Activated naive CD4-positive, alpha-beta T cell treated with anti-CD3 and anti-CD28 coated beads for 36 hours (primary cell): ENCODE measurements at places on chromosomes 12 and 14.
A peak's percentile ranks its signal among the peaks of the same experiment; 100 is the strongest.

- no peak overlapping the region for H3K4me3 ChIP-seq
- DNase-seq, result no peak
- no peaks in the 10 kb centered on the region for H3K27me3 ChIP-seq
Measured at GRCh38 chr12:79367032-79367589, 323.7 kb downstream of the PAWR start.

DNA sequence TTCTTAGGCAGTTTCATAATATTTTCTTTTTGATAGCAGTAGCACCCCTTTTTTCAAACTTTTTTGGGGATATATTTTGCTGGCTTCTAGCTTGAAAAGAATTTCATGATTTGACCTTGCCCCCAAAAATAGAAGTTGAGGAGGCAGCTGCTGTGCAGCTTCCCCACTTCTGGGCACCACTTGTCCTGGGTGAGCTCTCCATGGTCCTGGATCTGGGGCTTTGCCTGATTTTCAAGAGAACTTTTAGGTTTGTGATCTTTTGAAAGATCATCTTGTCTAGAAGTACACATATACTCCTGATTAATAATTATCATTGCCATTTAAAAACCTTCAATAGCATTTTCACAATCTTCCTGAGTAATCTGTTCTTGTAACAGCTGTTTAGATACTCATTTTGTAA, 271.6 kb downstream of the NPAS3 start:
- H3K27me3 ChIP-seq, result no peaks in the 10 kb centered on the region
- H3K4me1 ChIP-seq, result no peaks in the 10 kb centered on the region
- H3K27ac ChIP-seq, result no peak overlapping the region
- no peak for DNase-seq
- no peaks in the 10 kb centered on the region for H3K36me3 ChIP-seq

DNA sequence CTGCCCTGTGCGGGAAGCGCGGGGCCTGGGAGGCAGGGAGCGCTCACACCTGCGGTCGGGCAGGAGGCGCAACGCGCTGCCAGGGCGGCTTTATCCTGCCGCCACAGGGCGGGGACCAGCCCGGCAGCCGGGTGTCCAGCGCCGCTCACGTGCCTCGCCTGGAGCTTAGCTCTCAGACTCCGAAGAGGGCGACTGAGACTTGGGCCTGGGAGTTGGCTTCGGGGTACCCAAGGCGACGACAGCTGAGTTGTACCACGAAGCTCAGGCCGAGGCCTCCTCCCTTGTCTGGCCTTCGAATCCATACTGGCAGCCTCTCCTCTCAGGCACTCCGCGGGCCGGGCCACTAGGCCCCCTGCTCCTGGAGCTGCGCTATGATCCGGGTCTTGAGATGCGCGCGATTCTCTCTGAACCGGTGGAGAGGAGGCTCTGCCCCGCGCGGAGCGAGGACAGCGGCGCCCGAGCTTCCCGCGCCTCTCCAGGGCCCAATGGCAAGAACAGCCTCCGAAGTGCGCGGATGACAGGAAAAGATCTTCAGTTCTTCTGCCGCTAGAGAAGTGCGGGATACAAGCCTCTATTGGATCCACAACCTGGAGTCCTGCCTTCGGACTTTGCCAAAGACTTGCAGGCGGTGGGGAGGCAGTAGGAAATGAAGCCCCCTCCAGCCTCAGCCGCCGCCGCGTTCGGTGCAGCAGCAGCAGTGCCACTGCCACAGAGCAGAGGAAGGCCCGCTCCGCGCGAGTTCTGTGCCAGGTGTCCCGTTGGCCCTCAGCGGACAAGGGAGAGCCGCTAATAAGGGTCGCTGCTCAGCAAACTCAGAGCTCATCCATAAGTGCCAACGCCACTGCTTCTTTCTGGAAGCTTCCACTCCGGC, 6.8 kb downstream of the SIX1 start:
- no peak for DNase-seq
- peaks cover 39% of the 10 kb centered on the region for H3K4me1 ChIP-seq
- no peak overlapping the region for H3K27ac ChIP-seq

DNA sequence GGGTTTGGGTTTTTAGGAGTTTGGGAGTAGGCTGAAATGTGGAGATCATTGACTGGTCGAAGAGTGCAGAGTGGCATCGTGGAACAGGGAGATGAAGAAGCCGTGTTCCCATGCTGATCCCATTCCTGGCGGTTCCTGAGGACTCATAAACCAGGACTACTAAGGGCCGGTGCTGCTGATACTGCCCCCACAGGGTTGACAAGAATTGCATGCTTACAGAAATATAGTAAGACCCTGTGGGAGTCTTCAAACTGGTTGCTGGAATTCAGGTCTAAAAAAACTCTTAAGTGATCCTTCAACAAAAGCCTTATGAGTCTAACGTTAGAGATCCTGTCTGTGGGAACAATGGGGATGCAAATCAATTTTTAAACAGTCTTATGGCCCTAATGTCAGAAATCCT, 64.0 kb upstream of the ARHGAP5 start:
- H3K36me3 ChIP-seq, result no peaks in the 10 kb centered on the region
- H3K27me3 ChIP-seq, result no peaks in the 10 kb centered on the region
- H3K4me1 ChIP-seq, result no peaks in the 10 kb centered on the region
- DNase-seq, result no peak

GRCh38 chr12:31120392-31121008, 46.8 kb downstream of the DDX11 start:
- no peak for DNase-seq
- no peaks in the 10 kb centered on the region for H3K36me3 ChIP-seq
- H3K4me3 ChIP-seq, result no peak overlapping the region

DNA sequence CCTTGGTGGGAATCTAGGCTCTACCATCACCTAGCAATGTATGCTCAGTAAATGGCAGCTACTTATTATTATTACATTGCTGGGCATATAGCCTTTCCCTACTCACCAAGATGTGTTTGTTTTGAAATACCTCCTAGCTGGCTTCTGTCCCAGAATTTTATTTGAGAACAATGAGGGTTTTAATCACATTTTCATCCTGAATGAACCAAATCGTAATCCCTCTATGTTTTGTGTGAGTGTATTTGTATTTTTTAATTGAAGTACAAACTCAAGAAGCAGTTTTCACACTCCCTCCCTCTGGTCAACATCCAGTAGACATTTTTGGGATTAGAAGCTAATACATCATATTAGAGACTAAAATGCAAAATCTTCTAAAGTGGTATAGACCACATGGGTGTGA, 7.6 kb downstream of the SLC7A8 start:
- no peak for DNase-seq
- no peak overlapping the region for H3K4me3 ChIP-seq
- H3K4me1 ChIP-seq, result peaks cover 26% of the 10 kb centered on the region

DNA sequence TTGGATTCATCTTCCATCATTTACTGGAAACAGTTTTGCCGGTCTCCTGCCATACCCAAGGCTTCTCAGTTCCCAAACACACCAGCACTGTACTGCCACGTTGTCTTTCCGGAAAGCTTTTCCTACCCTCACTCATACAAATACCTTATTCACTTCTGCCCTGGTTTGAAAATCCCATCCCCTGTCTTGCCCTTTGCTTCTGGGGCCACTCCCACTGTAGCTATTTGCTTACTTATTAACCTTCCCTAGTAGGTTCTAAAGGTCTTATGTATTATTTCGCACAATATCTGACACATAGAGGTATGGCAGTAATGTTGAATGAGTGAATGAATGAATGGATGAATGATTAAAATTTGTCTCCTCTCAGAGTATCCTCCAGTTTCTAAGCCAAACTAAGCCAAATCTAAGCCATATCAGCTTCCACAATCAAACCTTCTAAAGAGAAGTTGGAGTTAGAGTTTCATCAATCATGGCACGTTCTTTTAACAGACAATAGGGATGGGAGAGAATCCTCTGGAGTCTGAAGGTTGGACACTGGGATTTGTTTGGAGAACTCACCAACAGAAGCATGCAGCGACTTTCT, 18.6 kb downstream of the TSPAN8 start:
- no peaks in the 10 kb centered on the region for H3K36me3 ChIP-seq
- H3K27ac ChIP-seq, result no peak overlapping the region

DNA sequence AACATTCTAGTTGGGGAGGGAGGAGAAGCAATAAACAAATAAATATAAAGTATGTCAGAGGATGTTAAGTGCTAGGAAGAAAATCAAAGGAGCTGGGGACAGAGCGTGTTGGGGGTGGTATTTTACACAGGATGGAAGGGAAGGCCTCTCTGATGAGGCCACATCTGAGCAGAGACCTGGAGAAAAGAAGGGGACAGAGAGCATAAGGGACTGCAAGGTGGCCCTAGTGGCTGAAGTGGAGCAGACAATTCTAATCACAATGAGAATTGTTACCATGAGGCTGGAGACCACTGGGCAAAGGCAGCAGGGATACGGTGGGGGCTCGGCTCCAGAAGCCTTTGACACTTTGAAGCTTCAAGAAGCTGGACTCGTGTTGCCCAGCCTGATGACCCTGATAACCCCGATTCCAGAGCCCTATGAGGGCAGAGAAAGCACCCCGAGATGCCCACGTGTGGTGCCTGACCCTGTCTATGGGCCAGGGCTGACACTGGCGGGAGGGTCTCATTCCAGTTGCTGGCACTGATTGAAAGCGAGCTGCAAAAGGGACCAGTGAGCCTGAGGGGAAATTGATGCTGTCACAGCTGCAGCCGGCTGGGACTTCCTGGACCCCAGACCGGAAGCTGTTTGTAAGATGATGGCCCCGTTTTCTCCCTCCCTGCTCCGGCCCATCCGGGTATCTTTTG, 169.1 kb downstream of the RBM19 start:
- H3K4me1 ChIP-seq, result no peaks in the 10 kb centered on the region
- no peak for DNase-seq
- no peak overlapping the region for H3K27ac ChIP-seq
- H3K4me3 ChIP-seq, result no peak overlapping the region

GRCh38 chr14:96176811-96177211, 27.8 kb upstream of the BDKRB2 start:
- H3K36me3 ChIP-seq, result no peaks in the 10 kb centered on the region
- peaks cover 15% of the 10 kb centered on the region for H3K4me1 ChIP-seq
- H3K27me3 ChIP-seq, result no peaks in the 10 kb centered on the region
- no peak overlapping the region for H3K27ac ChIP-seq
- no peak for DNase-seq

DNA sequence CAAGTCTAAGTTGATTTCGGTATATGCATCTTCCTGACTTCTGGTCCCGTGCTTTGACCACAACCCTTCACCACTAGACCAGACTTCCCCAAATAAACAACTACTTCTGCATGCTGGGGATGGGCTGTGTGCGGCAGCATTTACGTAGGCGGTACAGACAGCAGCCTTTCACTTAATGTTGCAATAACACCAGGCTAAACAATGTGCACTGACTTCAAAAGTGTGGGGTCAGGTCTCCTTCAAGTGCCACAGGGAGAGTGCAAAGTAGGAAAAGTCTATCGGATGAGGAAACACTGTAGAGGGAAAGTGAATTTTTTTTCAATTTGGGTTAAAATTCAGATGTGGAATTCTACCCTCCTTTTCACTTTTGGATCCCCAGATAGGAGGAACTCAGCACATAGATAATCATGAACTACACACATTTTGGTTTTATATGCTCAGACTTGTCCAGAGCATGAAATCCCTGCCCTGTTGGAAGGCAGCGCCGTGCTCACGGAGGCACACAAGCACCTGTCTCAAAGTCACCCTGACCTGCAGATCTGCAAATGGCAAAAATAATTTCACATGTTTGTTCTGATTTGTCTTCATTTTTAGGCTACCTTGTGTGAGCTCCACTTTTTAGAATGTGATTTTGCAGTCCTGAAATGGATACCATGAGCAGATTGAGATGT, 3.6 kb upstream of the FOS start:
- H3K27me3 ChIP-seq, result peaks cover 33% of the 10 kb centered on the region
- peaks cover 21% of the 10 kb centered on the region for H3K4me1 ChIP-seq
- H3K4me3 ChIP-seq, result no peak overlapping the region
- peaks cover 8% of the 10 kb centered on the region for H3K36me3 ChIP-seq
- H3K27ac ChIP-seq, result no peak overlapping the region
- DNase-seq, result peak; percentile 23

- H3K27me3 ChIP-seq, result peaks cover 27% of the 10 kb centered on the region
- H3K36me3 ChIP-seq, result no peaks in the 10 kb centered on the region
- no peak overlapping the region for H3K27ac ChIP-seq
- H3K4me3 ChIP-seq, result no peak overlapping the region
- no peak for DNase-seq
Measured at GRCh38 chr14:99777951-99778350, 15.3 kb upstream of the EML1 start.

DNA sequence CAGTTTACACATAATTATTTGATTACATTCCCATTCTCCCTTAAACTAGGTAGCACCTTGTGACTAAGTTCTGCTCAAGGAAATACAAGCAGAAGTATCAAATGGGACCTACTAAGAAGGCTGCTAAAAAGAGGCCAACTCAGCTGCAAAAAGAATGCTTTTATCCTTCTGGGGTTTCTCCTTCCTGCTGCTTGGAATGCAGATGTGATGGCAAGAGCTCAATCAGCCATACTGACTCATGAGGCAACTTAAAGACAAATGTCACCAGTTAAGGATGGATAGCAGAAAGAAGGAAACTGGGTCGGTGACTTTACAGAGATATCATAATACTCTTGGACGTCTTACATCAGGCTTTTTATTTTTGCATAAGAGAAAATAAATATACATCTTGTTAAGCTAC, 38.0 kb upstream of the RAP1B start:
- no peaks in the 10 kb centered on the region for H3K36me3 ChIP-seq
- H3K4me1 ChIP-seq, result peaks cover 22% of the 10 kb centered on the region
- no peak for DNase-seq
- H3K27ac ChIP-seq, result no peak overlapping the region

DNA sequence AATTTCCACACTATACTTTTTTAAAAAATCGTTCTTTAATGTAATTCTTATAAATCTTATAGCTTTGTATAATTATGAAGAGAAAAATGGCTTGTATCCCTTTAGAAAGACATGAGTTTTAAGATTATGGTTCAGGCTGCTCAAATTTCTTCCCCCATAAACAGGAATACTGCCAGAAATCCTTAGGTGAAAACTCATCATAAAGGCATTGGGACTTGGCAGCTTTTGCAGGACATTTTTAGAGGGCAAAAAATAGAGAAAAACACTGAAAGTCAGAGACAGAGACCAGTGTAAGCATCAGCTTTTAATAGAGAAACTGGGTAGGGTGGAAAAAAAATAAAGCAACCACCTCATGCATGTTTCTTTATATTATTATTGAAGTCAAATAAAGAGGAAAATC, 29.1 kb downstream of the LRRK2 start:
- H3K36me3 ChIP-seq, result no peaks in the 10 kb centered on the region
- peaks cover 2% of the 10 kb centered on the region for H3K27me3 ChIP-seq
- no peak for DNase-seq
- no peak overlapping the region for H3K4me3 ChIP-seq

DNA sequence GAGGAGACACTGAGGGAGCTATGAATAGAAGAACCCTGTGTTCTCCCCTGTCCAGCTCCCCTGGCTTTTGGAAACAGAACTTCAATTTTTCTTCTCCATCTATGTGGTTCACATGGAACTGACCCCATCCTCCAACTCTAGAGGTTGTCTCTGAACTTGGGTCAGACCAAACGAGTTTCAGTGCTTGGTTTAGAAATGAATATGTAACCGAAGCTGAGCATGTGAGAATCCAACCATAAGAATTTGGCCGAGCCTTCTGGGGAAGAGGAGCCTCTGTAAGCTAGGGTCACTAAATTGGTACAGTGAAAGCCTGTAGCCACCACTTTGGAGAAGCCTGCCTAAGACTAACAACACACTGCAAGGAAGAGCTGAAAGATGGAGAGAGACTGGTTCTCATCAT, 464.4 kb downstream of the ZFP36L1 start:
- no peaks in the 10 kb centered on the region for H3K36me3 ChIP-seq
- H3K27me3 ChIP-seq, result no peaks in the 10 kb centered on the region
- no peak overlapping the region for H3K27ac ChIP-seq

- H3K4me1 ChIP-seq, result peaks cover 44% of the 10 kb centered on the region
- no peaks in the 10 kb centered on the region for H3K27me3 ChIP-seq
- H3K36me3 ChIP-seq, result peaks cover 40% of the 10 kb centered on the region
- H3K4me3 ChIP-seq, result no peak overlapping the region
- DNase-seq, result no peak
- H3K27ac ChIP-seq, result no peak overlapping the region
Measured at GRCh38 chr12:110546339-110546738, 36.8 kb downstream of the PPTC7 start.
